Activated naive CD4-positive, alpha-beta T cell treated with anti-CD3 and anti-CD28 coated beads, Interleukin-2, amount 50 U/mL, for 72 hours (primary cell): ENCODE measurements at places on chromosomes 7 and 10. TPM values are rescaled to one million over a fixed set of nuclear protein-coding genes. Genes with fewer than 3 reads are reported as not detected.

Gene CFAP69
- 0.23 TPM for total RNA-seq

Gene CPA1
- not detected for total RNA-seq

Gene HYCC1
- total RNA-seq = 18.3 TPM

Gene NPSR1
- total RNA-seq = not detected

Gene NUTM2A
- total RNA-seq = 0.23 TPM

Gene ELMO1
- total RNA-seq = 137 TPM

Gene HK1
- total RNA-seq = 157 TPM

Gene PNLIP
- not detected for total RNA-seq

Gene GPR22
- total RNA-seq = not detected

Gene NEUROG3
- total RNA-seq = not detected

Gene ACTR3C
- 5.8 TPM for total RNA-seq

Gene IL6
- not detected for total RNA-seq

Gene GCC1
- total RNA-seq = 15.2 TPM

DNA sequence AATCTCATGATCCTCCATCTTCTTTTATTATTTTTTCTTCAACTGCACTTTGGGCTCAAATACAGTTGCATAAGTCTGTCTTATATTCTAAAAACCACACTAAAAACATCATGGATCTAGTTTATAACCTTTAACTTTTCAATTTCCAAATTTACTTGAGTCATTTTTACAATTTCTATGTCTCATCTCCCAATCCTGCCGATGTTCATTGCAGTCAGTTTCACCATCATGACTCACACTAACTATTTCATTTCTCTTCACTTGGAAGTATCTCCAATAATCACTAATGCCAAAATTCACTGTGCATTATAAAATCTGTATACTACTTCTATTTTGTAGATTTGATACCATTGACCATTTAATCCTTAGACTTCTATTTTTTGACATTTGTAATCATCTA, 806.9 kb upstream of the SORCS1 start:
- no peak for DNase-seq

DNA sequence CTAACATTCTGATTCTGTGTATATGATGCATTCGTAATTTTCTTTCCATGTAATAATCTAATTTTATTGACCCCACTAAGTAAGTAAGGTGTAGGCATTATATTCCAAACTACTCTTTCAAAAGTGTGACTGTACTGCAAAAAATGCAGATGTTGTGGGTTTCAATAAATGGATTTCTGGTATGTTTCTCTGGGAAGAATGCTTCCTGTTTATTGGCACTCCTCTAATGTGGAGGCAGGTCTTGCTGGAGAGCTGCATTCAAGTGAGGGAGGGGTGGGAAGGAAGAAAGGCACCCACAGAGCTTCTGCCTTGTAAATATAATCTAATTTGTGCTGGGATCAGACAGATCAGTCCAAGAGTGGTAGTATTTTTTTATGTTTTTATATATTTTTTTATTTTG, 23.9 kb downstream of the ST7 start:
- no peak for DNase-seq

DNA sequence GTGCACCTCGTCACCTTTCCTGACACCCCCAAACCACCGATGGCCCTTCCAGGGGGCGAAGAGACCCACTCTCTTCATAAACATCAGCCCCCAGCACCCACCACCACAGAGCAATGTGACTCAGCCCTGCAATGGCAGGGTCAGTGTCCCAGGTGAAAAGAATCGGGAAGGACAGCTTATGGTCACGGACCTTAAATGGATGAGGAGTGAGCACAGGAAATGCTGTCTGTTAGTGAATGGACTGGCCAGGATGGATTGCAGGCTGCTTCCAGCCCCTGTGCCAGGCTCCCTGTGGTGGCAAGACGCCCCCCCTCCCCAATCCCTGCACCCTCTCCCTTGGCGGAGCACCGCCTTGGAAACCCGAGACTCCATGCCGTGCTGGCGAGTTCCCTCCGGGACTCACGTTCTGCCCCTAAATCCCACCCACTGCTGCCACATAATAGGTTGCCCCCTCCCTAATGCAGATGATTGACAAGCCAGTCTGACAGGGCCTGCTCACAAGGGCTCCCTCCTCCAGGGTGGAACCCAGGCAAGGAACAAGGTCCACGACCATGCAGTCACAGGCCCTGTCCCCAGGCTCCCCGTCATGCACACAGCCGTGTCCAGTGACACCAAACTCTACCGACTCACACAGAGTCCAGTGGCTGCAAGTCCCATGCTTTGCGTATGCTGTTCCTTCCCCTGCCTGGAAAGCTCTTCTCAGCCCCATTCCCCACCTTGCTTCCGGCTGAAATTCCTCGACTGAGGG, 7.3 kb downstream of the ASB13 start:
- no peak for DNase-seq

GRCh38 chr10:89518876-89519842, 16.2 kb downstream of the SLC16A12 start:
- DNase-seq = no peak

GRCh38 chr7:149654588-149654987, 118.8 kb downstream of the ZNF467 start:
- DNase-seq = no peak

GRCh38 chr7:122989041-122989440, 6.5 kb downstream of the TAS2R16 start:
- no peak for DNase-seq

DNA sequence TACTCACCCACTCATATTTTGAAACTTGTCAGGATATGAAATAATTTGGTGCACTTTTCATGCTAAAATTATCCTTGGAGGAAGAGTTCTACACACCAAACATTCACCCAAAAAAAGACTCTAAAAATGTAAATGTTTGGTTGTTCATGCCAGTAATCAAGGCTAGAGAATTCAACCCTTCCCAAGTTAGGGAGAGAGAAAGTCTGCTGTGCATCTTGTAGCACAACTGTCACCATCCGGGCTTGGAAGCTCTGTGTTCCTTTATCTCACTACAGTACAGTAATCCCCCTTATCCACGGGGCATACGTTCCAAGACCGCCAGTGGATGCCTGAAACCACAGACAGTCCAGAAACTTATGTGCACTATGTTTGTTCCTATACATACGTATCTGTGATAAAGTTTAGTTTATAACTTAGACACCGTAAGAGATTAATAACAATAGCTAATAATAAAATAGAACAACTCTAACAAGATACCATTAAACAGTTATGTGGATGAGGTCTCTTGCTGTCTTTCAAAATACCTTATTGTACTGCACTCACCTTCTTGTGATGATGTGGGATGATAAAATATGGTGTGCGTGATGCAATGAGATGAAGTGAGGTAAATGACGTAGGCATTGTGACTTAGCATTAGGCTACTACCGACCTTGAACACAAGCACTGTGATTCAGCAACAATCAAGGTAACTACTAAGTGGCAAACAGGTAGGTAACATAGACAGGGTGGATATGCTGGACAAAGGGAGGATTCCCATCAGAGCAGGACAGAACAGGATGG, 24.6 kb upstream of the HECTD2 start:
- no peak for DNase-seq

DNA sequence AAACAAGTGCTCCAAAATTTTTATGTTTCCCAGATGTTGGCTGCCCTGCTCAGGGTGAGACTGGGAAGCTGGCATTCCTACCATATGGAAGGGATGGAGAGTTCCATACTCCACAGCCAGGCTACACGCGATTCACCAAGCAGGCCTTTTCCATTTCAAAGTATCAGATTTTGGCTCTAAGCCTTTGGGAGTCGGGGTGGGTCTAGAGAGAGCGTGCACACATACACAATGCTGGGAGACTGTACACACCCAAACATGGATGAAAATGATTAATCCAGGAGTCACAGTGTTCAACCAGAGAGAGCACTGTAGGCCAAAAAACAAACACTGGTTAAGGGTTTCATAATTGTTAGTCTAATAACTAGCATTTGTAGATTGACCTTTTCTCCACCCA, 295.0 kb downstream of the BICC1 start:
- DNase-seq = no peak

DNA sequence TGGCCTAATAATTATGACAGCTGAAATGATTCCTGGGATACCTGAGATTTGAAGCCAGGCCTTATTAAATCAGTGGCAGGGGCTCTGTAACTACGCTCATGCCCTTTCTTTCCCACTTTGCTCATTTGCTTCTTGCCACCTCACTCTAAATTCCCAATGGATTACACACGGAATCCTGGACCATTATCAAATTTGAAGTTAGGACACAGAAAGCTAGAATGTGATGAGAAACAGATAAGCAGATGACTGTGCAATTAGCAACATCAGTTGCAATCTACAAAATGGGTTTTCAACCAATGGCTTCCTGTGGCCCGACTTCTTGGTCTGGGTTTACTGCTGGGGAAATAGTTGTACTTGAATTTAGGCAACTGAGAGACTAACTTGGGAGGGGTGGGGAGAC, 374.3 kb downstream of the INHBA start:
- DNase-seq = no peak

GRCh38 chr10:513393-513792, 176.1 kb downstream of the DIP2C start:
- no peak for DNase-seq

DNA sequence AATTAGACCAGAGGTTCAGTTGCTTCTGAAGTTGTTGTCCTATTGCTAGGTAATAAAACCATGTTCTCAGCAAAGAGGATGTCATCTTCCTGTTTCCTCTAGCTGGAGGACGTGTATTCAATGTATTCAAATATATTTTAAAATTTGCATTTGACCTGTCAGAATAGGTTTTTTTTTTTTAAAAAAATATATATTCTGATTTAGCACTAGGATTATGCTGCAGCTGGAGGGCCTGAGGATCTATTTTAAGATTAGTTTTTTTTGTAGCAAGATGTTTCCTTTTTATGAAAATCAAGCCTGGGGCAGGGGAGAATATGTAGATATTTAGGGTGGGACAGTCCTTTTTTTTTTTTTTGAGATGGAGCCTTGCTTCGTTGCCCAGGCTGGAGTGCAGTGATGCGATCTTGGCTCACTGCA, 337.0 kb downstream of the FRMD4A start:
- DNase-seq = no peak

DNA sequence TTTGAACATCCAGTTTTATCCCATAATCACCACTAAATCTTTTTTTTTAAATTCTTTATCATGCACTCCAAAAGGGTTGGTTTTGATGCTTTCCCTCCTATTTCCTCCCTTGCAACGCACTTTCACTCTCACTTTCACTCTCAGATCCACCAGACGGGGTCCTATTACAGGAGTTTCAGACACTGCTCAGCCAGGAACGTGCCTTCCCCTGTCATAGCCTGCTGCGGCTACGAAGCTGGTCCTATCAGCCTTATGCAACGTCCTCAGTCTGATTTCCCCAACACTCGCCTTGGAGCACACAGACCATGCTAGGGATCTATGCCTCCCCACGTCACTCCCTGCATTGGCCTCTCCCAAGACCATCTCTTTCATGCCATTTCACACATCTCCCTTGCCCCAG, 23.4 kb downstream of the ZPBP start:
- DNase-seq = peak; percentile 14

- no peak for DNase-seq
These were observed 434.2 kb upstream of the POT1 start for GRCh38 chr7:125363873-125364272.

GRCh38 chr7:1029637-1030443, 14.5 kb upstream of the GPR146 start:
- DNase-seq = no peak

- DNase-seq = no peak
These were observed 24.1 kb downstream of the CAMK2G start for GRCh38 chr10:73850211-73850610.

- no peak for DNase-seq
These were observed 16.8 kb downstream of the OSBPL3 start for GRCh38 chr7:24963218-24963617.

DNA sequence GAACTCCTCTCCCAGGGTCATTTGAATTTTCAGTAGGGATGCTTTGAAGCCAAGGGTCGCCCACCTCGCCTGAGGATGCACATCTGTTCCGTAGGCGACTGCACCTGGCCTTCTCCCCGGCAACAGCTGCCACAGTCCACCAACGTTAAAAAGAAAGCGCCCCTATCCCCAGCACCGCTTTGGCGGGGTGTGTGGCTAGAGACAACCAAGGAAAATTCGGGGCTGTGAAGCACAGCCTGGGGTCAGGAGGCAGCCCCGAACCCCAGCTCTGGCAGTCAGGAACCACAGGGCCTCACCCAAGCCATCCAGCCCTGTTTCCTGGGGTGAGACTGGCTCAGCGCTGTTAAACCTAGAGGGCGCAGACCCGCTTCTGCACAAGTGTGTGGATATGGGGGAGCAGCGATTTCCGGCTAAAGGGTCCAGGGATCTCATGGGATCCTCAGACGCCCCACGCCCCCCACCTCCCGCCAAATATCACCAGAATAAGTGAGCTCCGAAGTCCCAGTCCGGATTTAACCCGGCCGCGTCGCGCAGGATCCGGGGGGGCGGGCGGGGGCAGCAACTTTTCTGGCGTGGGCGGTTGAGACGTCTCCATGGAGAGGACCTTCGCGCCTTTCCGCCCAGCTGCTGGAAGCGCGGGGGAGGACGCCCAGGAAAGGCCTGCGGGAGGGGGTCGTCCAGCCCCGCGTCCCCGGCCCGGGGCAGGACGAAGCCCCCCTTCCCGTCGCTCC, 822 bp downstream of the ZC3HAV1L start:
- no peak for DNase-seq

DNA sequence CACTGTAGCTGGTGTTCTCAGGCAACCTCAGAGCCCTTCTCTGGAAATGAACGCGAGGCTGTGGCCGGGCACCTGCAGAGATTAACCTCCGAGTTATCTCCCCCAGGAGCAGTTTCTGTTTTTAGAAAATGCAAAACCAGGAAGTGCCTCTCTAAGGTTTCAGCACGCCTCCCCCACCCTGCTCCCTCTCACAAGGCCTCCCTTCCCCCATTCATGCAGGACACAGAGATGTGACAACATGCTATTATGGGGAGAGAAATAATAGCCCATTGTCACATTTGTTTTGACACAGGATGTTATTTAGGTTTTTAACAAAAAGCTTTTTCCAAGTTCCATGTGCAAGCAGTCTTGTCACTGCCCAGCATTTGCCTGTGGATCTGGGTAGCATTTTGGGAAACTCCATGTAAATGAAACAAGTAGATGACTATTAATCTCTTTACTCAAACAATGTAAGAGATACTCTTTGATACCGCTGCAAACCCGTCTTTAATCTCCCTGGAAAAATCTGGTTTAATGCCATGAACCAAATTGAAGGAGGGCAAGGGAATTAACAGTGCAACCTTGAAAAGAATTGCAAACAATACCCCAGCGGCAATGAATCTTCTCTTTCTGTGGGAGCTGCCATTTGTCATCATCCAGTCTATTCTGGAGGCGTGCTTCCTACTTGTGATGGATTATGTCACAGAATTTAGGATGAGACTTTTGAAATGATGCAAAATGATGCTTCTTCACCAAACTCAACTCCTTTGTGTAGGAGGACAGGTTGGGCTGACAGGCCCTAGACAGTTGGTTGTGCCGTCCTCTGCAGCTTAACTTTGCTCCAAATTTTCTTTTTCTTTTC, 86.5 kb upstream of the NMT2 start:
- peak; percentile 10 for DNase-seq

DNA sequence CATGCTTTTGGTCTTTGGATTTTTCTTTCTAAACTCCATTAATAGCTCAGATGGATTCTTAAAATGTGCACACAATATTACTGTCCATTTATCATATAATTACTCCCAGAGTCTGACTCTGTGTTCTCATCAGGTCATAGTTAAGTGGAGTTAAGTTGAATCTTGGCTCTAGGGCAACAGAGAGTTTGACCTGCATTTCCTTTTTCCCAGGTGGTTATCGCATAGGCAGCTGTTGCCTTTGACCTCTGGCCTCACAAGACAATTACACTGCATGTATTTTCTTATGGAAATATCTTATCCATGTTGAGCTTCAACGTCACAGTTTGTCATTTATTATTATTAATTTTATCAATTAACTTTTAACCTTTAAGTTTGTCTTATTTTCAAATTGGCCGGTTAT, 237.5 kb upstream of the HGF start:
- no peak for DNase-seq

GRCh38 chr7:9671979-9672917, 1238.8 kb downstream of the NXPH1 start:
- DNase-seq = no peak
